ENCODE measurements at places on chromosomes 6 and 20.

DNA sequence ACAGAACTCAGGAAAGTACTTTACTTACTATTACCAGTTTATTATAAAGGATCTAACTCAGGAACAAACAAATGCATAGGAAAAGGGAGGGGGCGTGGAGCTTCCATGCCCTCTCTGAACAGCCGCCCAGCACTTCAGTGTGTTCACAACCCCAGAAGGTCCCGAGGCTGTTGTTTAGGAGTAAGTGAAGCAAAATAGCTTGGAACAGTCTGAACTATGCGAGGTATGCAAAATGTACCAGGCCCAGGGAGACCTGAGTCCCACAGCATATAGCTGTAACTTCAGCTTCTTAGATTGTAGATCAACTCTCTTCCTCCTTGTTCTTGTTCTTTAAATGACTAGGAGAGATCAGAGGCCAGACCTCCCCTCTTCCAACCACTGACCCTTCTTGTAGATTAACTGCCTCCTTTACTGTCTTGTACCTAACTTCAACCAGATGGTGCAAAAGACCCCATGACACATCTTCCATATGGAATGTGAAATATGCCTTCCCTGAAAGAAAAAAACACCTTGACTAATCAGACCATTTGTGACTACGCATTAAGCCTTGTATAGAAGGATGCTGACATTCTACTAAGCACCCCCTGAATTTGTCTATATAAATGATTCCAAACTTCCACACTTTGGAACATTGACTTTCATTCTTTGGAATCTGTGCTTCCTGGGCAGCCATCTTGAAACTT, 98.8 kb upstream of the SNX9 start:
- DNase-seq = peak; percentile 74

- peak; percentile 22 for DNase-seq
Observed at GRCh38 chr6:109001291-109001894, 93.3 kb downstream of the SESN1 start.

DNA sequence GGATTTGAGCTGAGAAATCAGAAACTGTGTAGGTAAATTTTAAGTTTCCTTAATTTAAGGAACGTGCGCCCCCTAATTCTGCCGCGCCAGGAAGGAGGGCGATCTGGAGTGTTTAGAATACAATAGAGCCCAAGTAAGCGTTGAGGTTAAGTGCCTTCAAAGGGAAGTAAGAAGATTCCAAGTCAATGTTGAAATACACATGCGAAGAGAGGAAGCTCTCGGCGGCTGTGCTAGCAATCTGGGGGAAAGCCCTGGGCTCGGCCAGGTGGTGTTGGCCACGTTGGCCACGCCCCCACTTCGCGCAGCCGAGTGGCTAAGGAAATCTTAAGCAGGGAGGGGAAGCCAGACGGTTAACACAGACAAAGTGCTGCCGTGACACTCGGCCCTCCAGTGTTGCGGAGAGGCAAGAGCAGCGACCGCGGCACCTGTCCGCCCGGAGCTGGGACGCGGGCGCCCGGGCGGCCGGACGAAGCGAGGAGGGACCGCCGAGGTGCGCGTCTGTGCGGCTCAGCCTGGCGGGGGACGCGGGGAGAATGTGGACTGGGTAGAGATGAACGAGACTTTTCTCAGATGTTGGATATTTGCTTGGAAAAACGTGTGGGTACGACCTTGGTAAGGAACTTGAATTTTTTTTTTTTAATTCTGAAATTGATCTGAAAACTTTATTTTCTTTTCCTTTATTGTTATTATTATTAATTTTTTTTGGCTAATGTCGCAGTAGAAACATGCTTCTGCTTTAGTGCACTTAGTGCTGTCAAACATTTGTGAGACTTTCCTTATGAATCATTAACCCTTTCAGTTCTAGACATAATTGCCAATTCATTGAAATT, at the start of gene PRDM1:
PRDM1 (plus strand) TSS at position 353 of the 830 bp plus-strand sequence; CDS start at position 571, 218 bp downstream.
- peak; percentile 61 for DNase-seq

GRCh38 chr6:68771426-68771825, 136.3 kb downstream of the ADGRB3 start:
- no peak for DNase-seq

DNA sequence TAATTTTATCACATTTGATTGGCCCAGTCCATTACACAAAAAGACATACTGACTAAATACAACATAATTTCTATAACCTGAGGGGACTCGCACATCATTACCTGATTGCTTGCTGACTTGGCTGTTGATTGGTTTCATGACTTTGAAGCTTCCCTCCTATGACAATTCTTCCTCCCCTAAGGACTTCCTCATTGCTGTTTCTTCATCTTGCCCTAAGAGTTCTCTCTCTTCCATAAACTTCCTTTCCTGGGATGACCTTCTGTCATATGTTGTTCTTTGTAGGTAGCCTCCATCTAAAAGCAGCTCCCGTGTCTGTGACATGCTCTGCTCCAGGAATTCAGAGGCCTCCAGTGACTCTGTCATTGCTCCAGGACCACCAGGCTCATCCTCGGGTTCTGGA, 22.6 kb downstream of the RSPH3 start:
- DNase-seq = no peak

- no peak for DNase-seq
Observed at GRCh38 chr6:44260011-44260410, 2.7 kb upstream of the SLC35B2 start.

DNA sequence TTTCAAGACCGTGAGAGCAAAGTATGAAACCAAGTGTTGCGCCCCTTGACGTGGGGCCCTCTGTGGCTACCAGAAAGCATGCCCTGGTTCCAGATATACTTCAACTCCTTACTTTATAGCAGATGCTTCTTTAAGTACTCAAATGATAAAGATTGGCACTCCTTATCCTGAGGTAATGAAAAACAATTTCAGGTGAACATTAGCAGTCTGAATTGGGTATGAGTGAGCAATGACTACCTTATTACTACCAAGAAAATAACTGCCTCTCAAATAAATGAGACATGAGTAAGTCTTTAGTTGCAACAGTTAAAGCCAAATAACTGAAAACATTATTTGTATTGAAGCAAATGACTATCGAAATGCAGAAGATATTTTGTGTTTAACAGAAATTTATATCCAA, 408.7 kb downstream of the MMUT start:
- DNase-seq = no peak

GRCh38 chr20:23349338-23350195, 1.0 kb upstream of the NXT1 start:
- DNase-seq = no peak

DNA sequence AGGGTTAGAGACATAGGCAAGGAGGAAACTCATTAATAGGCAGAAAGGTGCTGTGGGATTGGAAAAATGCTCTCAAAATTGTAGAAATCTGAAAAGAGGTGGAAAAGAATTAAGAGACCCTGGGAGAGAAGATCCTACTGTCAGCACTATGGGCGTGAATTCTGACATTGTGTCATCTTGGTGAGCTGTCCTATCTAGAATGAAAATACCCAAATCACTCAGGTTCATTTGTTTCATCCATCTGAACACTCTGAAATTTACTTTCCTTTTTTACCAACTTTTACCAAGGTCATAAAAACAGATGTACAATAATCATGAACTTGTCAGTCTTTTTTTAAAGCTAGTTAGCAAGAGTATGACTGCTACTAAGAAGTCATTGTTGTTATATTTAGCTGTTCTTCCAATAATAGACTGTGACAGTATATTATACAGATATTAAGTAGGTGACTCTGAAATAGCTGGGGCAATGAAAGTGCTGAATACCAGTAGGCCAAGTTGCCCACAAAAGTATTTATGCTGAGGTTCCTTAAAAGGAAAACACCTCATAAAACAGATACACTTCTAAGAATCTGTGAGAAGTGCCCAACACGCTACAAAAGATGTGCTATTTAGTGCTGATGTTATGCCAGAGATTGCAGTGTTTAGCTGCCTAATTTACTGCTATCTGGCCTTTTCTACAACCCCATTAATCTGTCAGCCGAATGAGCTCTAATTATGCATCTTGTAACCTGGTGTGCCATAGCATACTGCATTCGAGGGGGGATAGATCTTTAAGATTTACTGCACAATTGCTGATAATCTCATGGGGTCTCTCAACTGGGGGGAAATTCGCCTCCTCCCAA, 217.5 kb upstream of the SUPT3H start:
- no peak for DNase-seq

GRCh38 chr6:79307321-79308036, 73.0 kb upstream of the HMGN3 start:
- DNase-seq = peak; percentile 63

DNA sequence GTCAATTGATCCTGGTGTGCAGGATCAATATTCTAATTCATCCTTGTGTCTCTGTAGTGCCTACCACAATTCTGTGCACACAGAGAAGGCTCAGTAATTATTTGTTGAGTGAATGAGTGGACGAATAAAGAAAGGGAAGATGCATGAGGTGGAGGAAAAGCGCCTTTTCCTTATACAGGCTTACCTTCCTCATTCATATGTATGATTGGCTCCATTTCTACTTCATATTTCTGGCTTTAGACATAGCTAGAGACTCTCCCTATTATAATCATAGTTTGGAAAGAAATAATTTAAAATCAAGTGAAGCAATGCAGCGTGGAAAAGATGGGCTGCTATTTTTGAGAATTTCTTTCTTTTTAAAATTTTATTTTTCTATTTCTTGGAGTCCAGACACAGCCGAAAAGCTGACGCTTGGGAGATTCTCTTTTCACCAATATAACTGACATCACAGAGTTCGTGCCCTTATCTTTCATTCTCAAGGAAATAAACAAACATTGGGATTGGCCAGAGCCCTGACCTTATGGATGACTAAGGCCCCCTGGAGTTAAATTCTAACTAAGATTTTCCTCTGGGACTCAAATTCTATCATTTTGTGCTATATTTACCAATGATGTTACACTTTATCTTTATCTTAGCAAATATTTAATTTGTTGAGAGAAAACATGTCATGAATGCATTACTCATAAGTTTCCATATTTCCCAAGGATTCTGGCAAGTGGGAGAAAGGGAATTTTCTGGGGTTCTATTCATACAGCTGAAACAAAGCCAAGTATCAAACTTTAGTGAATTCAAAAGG, 48.1 kb downstream of the PRL start:
- DNase-seq = peak; percentile 90

Measured in choroid plexus epithelial cell (primary cell).